Activated naive CD4-positive, alpha-beta T cell (primary cell): ENCODE measurements at places on chromosomes 5 and 9.

DNA sequence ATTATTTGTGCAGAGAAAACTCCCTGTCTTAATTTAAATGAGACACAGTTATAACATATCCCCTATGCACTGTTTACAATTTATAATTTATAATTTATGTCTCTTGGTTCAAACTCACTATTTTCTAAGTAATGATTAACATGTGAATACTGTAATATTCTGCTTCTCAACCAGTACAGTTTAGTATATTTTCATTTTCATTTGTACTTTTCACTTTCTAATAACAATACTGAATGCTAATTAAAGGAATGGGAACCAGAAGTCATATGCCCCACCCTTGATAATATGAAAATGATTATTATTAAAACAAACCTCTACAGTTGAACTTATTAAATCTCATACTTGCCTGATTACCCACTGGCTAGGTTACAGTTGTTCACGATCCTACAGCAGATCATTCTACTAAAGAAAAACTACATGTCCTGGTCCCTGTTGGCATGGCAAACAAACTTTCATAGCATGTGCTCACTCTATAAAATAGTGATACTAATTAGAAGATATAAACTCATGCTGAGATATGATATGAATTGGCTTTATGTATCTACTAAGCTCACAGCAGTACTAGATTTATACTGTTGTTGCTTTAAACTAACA is 66.4 kb downstream of the POU5F2 start:
- no peak for DNase-seq

DNA sequence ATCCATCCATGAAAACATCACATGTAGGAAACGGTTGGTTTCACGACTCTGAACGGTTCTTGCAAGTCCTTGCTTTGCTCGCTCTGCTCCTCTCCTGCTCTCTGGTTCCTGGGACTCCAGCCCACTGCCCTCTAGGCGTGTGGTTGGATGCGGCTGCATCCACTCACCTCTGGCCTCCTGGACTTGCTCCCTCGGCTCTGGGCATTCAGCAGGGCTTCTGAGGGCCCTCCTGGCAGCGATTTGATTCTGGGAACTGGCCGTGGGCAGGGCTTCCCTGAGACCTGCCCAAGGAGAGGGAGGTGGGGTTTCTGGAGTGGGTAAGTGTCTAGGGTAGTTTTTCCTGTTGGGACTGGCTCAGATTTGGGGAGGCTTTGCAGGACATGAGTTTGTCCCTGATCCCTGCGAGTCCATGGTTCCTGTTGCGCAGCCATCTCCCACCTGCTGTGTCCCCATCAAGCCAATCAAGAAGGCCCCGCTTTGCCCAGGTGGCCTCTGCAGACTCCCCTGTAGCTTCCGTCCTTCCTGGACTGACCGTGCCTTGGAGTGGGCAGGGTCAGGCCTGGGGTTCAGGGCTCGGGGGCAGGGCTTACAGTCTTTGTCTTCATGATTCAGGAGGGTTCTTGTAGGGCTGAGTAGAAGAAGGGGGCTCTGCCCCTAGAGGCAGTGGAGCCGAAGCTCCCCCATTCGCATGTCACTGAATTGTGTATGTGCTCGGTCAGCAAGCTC is 192.3 kb downstream of the CACNA1B start:
- DNase-seq = no peak

DNA sequence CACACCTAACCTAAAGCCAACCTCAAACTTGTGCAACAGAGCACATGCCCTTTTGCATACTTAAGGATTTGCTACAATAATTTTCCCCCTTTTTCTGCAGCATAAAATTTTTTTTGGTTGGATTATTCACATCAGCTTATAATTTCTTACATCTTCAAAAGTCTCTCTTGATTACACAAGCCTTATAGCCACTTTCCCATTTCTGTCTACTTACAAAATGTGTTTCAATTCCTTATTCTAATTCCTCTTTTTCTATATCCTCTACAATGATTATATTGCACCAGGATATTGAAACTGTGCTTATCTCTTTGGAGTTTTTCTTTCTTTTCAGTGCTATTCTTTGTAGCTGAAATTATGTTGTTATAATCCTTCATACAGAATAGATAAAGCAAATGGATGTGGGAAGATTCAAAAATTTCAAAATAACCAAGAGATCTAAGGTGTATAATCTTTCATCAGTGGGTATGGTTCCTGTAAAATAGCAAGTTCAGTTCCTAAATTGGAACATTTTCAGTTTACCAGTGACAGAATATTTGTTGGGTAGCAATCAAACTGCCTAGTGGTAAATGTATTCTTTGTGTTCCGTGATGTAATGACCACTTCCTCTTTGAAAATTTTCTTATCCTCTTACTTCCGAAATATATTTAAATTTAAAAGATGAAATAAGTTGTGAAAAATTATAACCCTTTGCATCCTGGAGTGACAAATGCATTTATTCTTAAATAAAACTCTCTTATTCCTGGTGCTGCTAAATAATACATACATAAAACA is 386.8 kb upstream of the CHD1 start:
- DNase-seq = no peak

GRCh38 chr5:37005252-37005651 is 128.7 kb downstream of the NIPBL start:
- DNase-seq = no peak

- DNase-seq = peak; percentile 32
Observed at GRCh38 chr5:1255081-1255561, 29.9 kb downstream of the SLC6A18 start.

DNA sequence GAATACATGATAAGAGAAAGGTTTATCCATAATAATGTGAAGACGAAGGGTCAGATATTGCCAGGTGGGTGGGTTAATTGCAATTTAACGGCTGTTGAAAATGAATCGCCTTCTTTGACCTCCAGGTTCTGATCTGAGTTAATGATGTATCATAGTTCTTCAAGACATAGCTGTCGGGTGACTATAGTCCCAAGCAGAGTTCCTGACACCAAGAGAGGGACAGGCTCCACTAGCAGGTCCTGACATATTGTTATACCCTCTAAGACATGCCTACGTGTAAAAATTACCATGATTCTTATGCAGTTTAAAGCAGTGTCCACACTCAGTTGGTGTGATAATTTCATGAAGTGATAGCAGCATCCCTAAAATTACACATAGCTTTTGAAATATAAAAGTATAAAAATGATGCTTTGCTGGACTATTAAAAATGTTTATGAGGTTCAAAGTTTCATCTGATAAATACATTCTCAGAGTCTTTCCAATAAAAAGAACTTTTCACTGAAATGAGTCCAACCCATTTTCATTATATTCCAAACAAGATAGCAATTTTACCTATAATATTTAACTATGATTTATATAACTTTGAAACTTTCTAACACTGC is 53.0 kb downstream of the NTRK2 start:
- DNase-seq = no peak

GRCh38 chr5:136200761-136201160 is 7.8 kb upstream of the SMIM32 start:
- DNase-seq = no peak

DNA sequence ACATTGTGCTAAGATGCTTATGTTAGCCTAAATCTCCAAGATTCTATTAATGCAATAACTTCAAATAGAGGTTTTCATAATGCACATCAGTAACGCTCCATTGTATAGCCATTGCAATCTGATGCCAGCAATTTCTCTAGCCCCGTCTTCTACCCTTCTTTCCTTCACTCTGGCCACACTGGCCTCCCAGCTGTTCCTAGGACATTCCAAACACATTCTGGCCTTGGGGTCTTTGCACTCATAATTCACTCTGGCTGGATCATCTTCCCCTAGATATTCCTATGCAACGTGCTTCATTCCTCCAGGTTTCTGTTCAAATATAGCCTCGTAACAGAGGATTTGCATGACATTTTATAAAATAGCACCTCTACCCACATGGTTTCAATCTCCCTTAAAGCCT is 23.3 kb downstream of the FAM81B start:
- DNase-seq = no peak

DNA sequence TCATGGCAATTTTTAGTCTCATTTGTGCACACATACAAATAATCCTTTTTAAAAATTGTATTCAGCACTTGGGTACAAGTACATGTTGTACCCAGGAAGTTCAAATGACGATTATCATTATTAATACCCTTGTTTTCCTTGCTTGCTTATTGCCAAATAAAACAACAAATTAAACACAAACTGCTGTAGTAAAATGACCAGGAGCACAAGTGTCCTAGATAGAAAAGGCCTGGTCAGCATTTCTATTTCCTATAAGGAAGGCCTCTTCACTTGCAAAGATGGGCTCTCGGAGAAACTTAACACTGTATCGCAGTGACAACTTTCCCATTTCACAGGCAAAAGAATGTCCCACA is 34.7 kb upstream of the PLPP1 start:
- DNase-seq = no peak

DNA sequence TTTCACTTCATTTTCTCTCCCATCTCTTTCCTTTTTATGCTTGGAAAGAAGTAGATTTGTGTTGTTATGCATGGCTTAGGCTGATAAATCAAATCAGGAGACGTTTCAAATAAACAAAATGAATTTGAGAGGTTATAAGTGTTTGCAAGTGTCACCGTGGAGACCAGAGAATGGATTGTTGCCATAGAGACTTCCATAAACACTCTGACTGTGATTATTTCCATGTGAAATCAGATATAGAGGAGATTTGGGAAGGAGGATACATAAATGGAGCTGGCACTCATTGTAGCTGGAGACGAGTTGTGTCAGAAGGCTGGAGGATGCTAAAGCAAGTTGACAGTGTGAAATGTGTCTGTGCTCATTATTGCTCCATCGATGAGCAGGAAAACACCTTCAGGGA is 84.2 kb upstream of the PCSK1 start:
- DNase-seq = no peak

- DNase-seq = no peak
Observed at GRCh38 chr5:59466271-59466670, 427.3 kb downstream of the PDE4D start.

- no peak for DNase-seq
Observed at GRCh38 chr5:179422213-179422855, 77.1 kb upstream of the ADAMTS2 start.

- no peak for DNase-seq
Observed at GRCh38 chr9:19788152-19788551, 685 bp downstream of the SLC24A2 start.

GRCh38 chr5:98016771-98017170 is 756.7 kb upstream of the RGMB start:
- no peak for DNase-seq

DNA sequence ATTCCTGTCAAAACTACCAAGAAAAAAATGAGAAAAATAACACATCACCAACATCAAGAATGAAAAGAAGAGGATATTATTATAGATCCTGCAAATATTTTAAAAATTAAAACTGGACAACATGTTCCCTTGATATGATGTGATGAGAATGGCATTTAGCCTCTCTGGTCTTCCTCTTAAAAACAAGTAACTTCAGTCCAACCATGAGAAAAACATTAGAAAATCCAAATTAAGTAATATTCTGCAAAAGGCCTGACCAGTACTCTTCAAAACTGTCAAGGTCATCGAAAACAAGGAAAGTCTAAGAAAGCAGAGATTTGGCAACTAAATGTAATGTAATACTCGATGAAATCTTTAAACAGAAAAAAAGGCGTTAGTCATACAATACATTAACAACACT is 167.1 kb upstream of the SNX2 start:
- no peak for DNase-seq

- no peak for DNase-seq
Observed at GRCh38 chr9:88579050-88579715, 44.2 kb downstream of the NXNL2 start.

DNA sequence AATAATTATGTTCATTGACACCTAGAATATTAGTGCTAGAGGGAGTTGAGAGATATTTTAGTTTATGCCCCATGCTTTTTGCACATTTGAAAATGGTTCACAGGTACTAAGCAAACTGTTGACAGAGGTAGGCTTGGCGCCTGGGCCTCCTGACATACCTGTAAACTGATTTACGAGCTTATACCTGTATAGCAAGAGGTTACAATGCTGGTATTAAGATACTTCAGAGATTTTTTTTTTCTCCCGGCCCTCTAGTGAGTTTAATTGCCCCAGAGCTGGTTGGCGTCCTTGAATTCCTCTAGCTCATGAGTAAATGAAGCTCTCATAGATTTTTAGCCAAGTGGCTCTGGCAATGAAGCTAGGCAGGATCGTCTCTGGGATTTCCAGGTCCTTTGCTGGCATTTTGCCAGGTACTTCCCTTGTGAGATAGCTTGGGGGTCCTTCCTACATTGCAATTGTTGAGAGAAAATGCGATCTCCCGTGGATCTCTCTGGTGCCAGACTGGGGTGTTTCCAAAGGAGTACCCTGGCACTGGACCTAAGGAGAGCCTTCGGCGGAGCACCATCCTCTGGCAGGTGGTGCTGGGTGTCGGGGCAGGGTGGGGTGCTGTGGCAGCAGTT is 9.0 kb downstream of the SLC36A1 start:
- DNase-seq = no peak

DNA sequence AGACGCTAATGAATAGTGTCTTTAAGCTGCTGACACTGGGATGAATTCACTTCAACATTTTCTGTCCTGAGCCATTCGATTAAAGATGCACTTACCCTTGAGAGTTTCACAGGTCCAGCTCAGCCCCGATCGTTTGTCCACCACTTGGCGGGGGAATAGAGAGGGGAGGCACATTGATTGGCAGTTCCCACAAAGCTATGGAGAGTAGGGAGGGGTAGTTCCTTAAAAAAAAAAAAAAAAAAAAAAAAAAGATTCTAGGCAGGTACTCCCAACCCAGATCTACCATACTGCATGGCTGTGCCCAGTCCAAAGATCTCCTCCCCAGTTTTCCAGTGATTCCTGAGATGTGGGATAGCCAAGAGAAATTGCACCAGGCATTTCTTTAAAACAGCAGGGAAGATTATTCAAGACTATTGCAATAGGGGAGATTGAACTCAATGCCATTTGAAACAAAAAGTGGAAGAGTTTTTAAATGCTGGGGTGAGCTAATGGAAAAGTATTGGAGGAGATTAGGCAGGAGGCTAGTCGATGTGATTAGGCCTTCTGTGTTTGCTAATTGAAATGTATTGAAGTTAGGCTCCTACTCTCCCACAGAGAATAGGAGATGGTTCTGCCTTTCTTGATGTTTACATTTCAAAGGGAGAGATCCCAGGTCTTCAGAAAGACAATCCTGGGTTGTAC is 2217.4 kb upstream of the WWC1 start:
- no peak for DNase-seq

DNA sequence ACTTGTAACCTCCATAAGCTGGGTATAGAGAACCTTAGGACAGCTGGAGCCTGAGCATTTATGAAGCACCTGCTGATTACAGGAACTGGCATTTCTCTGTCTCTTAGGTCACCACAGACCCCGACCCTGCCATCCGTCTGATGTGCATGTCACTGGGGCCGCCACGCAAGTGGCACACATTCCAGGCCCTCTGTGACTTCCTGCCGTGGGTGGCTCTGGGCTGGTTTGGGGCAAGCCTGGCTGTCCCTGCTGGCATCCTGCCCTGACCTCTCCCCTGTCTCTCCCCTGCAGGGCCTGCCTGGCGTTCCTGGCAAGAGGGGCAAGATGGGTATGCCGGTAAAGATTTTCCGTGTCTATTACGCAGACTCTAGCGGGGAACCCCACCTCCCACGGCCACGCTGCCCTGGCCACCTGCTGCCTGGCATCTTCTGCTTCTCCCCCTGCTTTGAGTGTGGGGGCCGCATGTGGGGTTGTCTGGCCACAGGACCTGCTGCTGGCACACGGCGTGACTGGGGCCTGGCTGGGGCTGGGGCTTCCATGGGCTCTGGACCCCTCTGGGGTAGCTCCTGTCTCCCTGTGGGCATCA is 55.4 kb downstream of the COL27A1 start:
- no peak for DNase-seq

- DNase-seq = no peak
Observed at GRCh38 chr9:70160686-70161600, 97.8 kb upstream of the SMC5 start.

GRCh38 chr9:112299514-112299913 is 33.9 kb downstream of the PTBP3 start:
- no peak for DNase-seq
